ENCODE measurements at places on chromosomes 12 and 14. TPM values are rescaled to one million over a fixed set of nuclear protein-coding genes. Genes with fewer than 3 reads are reported as not detected.
A peak's percentile ranks its signal among the peaks of the same experiment; 100 is the strongest.

- H3K27ac ChIP-seq, result peak overlapping the region; percentile 42
- no peaks in the 10 kb centered on the region for H3K27me3 ChIP-seq
- H3K4me1 ChIP-seq, result peaks cover 60% of the 10 kb centered on the region
- H3K36me3 ChIP-seq, result peaks cover 70% of the 10 kb centered on the region
These were observed 157.5 kb upstream of the HIF1A start for GRCh38 chr14:61537563-61538463.

- peaks cover 60% of the 10 kb centered on the region for H3K27me3 ChIP-seq
- no peak for DNase-seq
- no peak overlapping the region for H3K27ac ChIP-seq
- no peaks in the 10 kb centered on the region for H3K36me3 ChIP-seq
- H3K4me3 ChIP-seq, result no peak overlapping the region
These were observed 1.8 kb downstream of the MSRB3 start for GRCh38 chr12:65280306-65280705.

- H3K27me3 ChIP-seq, result no peaks in the 10 kb centered on the region
- no peak for DNase-seq
- peaks cover 5% of the 10 kb centered on the region for H3K36me3 ChIP-seq
- peaks cover 20% of the 10 kb centered on the region for H3K4me1 ChIP-seq
- H3K27ac ChIP-seq, result no peak overlapping the region
These were observed 48.8 kb upstream of the HIF1A start for GRCh38 chr14:61646366-61647116.

NANOG gene
- total RNA-seq, result not detected

TEX22 gene
- total RNA-seq, result 6.4 TPM

All from activated naive CD8-positive, alpha-beta T cell treated with anti-CD3 and anti-CD28 coated beads, Interleukin-2, amount 10 ng/mL, durations not matched to agents 7 days and 5 days (primary cell).